Adrenal gland (tissue), 19 donors: ENCODE measurements at places on chromosomes 1 and 21.
A peak's percentile ranks its signal among the peaks of the same experiment; 100 is the strongest.

- no peak for DNase-seq
Observed at GRCh38 chr1:229012823-229013222, 258.1 kb upstream of the RAB4A start.

DNA sequence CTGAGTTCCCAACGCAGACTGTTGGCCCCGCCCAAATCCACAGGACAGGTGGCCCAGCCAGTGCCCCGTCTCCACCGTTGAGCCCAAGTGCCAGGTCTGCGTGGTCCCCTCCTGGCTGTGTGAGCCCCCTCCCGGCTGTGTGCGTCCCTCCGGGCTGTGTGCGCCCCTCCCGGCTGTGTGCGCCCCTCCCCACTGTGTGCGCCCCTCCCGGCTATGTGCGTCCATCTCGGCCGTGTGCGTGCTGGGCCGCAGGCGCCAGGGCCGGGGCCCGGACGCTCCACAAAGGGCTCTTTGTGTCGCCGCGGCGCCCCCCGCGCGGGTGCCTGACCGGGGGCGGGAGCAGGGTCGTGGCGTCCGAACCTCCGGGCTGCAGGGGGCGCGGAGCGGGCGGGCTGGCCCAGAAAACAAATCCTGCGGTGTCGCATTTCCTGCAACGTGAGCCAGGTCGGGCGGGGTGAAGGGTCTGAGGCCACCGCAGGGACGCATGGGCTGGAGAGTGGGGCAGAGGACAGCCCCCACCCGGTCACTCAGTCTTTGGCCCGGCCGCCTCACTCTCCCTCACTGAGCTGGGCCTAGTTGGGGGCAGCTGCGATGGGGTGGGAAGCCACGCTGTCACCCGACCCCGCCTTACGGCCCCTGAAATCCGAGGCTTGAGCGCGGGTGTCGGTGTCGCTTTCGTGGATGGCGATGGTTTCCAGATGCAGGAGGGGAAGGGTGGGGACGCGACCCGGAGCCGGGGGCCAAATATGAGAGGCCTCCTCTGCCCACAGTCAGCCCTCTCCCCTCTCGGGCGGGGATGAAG is 18.8 kb downstream of the TNFRSF25 start:
- DNase-seq = no peak

DNA sequence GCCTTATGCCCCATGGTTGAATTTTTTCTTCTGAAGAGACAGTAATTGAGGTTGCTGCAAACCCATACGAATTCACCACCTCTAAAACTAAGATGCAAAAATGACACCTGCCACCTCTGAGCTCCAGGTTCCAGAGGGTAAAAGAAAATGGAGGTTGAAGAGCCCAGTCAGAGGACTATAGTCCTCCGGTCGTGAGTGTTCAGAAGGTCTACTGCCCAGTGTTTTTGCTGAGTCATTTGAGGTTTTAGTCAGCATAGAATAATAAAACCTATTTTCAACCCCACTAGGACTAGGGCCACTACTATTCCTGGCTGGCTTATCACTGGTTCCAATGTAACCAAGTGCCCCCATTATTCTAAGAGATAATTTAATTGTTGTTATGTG is 12.9 kb upstream of the SLAMF7 start:
- no peak for DNase-seq

DNA sequence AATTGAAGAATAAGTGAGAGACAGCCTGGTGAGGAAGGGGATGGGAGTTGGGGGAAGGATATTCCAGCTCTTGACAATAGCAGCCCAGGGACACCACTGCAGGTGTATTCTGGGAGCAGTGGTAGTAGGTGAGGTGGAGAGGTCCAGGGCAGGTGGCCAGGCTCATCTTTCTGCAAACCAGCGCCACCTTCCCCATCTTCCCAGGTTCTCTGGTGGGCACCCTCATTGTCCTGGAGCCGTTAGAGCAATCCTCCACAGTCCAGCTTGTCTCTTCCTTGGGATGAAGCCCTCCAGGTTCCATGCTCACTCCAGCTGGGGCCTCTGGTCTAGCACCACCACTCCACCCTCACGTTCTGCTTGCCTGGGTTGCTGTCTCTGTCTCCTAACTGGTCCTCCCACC is 97.0 kb downstream of the IER5 start:
- DNase-seq = no peak

DNA sequence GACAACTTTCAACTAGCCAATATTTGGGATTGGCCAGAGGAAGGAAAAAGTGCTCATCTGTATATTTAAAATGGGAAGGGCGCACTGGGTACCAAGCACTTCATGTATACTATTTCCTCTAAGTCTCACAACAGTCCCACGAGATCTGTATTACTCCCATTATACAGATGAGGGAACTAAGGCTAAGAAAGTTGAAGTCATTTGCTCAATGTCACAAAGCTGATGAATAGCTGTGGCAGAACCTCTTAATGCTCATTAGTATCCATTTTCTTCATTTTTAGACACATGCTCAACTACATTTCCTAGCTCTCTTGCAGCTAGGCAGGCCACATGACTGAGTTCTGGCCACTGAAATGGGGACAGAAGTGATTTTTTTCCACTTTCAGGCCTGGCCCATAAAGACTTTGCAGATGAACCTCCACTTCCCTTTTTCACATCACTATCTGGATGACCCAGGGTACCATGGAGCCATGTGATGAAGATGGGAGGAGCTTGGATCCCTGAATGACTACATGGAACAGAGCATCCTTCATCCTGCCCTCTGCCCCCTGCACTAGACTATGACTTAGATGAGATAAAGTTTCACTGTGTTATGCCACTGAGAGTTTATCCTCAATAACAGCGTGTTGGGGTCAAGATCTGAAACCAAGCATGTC is 31.8 kb downstream of the ATF3 start:
- no peak for DNase-seq

DNA sequence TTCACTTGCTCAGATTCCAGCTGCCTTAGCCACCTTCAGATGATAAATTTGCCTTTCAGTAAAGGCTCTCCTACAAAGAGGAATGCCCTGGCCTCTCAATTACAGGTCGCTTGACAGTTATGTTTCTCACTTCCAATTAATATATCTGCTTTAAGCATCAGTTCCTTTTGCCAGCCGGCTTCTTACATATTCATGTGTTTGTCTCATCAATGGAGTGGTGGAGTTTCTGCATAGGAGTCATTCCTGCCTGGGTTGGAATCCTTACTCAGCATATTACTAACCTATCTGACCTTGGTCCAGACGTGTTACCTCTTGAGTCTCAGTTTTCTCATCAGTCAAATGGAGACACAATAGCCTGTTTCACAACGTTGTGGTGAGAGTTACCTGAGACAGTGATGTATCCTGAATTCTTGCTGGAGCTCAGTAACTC is 9.4 kb upstream of the SESN2 start:
- no peak for DNase-seq

- peak; percentile 48 for DNase-seq
Observed at GRCh38 chr21:46605767-46606426, 1.0 kb upstream of the S100B start.

- DNase-seq = no peak
Observed at GRCh38 chr21:40842197-40842552, 4.8 kb downstream of the DSCAM start.

DNA sequence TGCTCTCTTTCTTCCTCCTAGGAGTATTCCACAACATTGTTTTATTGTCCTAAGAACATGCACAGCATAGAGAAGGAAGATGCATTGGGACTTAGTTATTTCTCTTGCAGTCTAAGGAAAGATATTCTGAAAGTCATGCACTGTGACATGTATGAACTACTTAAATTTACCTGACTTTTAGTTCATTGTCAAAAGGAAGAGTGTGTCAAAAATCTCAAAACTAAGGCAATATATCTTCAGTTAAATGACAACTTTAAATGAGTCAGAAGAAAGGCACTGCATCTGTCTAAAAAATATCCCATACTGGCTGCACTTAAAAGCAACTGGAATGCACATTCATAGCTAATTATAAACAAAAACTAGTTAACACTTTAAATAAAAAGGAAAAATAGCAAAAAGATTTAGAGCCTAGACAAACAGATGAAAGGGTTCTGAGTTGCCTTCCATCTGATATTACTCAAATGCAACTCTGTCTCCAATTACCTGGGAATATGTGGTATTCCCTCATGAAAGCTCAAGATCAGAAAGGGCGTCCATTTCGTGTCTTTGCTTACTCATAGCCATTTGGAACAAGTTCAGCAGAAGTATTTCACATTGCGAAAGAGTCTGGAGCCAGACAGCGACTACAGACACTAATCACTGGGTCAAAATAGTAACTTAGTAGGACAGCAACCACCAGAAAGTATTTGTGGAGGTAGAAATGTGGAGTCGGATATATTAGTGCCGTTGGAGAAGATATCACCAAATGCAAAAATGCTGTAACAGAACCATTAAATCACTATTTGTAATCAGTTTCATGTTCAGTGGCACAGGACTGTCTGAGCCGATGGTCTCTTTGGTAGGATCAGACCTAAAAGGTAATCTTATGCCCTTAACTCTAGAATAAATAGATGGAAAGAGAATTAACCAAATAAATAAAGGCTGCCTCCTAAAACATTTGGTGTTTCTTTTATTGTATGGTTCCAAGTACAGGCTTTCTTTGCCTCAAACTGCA is 225.7 kb downstream of the GREM2 start:
- DNase-seq = no peak

DNA sequence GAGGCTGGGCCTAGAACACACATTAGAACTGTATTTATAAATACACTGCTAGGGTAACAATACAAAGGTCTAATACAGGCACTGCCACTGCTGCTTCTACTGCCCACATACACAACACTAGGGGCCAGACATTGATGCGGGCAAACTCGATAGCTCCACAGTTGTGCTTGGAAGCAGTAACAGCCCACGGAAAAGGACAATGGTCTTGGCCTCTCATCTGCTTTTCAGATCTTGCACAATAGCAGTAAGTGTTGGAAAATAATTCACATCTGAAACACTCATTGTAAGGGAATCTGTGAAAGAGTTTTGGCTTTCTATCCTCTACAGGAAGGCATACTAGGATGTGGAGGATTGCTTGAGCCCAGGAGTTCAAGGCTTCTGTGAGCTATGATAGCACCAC is 6.9 kb upstream of the SPOCD1 start:
- DNase-seq = no peak
